Fibroblast of skin of left quadriceps (primary cell): ENCODE measurements at places on chromosomes 12 and 14.

- no peak for DNase-seq
Observed at GRCh38 chr12:104971306-104971705, 13.2 kb upstream of the SLC41A2 start.

GRCh38 chr12:12807970-12808702 lies 5.0 kb upstream of the DDX47 start:
- no peak for DNase-seq

- no peak for DNase-seq
Observed at GRCh38 chr12:22360774-22361173, 26.3 kb upstream of the ST8SIA1 start.

GRCh38 chr14:61120576-61120975 lies 139.5 kb downstream of the SLC38A6 start:
- DNase-seq, result no peak

- DNase-seq, result no peak
Observed at GRCh38 chr14:48008646-48009045, 333.2 kb upstream of the MDGA2 start.

- DNase-seq, result no peak
Observed at GRCh38 chr14:22796087-22796707, 19.0 kb downstream of the SLC7A7 start.

GRCh38 chr12:85951823-85952222 lies 77.7 kb downstream of the NTS start:
- DNase-seq, result no peak

GRCh38 chr14:88983755-88984154 lies 159.3 kb downstream of the TTC8 start:
- DNase-seq, result peak; percentile 70

GRCh38 chr12:15534322-15534721 lies 212.0 kb downstream of the PTPRO start:
- no peak for DNase-seq

- DNase-seq, result no peak
Observed at GRCh38 chr12:49462083-49462744, 76.6 kb upstream of the KCNH3 start.

GRCh38 chr14:76514213-76514998 lies 138.5 kb downstream of the ESRRB start:
- no peak for DNase-seq

DNA sequence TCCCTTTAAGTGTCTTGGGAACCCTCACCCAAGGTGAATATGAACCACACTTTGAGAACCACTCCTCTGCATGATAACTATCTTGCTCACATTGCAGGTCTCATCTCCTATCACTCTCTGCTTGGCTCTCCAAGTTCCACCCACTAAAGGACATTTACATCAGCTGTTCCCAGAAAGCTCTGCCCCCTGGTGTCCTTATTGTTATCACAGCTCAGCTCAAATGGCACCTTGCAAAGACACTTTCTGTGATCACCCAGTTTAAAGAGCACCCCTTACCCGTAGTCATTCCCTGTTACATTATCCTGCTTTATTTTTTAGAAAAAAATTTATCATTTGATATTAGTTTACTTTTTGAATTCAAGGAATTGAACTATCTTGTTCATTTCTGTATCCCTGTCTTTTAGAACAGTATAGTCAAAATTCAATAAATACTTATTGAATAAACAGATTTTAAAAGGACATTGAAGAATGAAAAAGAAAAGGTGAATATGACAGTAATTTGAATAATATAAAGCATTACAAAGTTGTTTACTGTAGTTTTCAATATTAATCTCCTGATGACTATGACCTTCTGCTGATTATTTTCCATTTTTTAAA lies 20.5 kb upstream of the GUCY2C start:
- peak; percentile 7 for DNase-seq

- DNase-seq, result no peak
Observed at GRCh38 chr12:62625228-62625627, 158.6 kb downstream of the MON2 start.

- DNase-seq, result no peak
Observed at GRCh38 chr14:29475641-29476040, 452.0 kb downstream of the PRKD1 start.

- no peak for DNase-seq
Observed at GRCh38 chr12:117865505-117865904, 103.3 kb downstream of the KSR2 start.

GRCh38 chr12:88876857-88877256 lies 296.6 kb upstream of the KITLG start:
- no peak for DNase-seq

- DNase-seq, result no peak
Observed at GRCh38 chr14:58797010-58797429, 159.3 kb downstream of the DACT1 start.

- DNase-seq, result no peak
Observed at GRCh38 chr12:62766496-62766895, 168.5 kb downstream of the PPM1H start.

DNA sequence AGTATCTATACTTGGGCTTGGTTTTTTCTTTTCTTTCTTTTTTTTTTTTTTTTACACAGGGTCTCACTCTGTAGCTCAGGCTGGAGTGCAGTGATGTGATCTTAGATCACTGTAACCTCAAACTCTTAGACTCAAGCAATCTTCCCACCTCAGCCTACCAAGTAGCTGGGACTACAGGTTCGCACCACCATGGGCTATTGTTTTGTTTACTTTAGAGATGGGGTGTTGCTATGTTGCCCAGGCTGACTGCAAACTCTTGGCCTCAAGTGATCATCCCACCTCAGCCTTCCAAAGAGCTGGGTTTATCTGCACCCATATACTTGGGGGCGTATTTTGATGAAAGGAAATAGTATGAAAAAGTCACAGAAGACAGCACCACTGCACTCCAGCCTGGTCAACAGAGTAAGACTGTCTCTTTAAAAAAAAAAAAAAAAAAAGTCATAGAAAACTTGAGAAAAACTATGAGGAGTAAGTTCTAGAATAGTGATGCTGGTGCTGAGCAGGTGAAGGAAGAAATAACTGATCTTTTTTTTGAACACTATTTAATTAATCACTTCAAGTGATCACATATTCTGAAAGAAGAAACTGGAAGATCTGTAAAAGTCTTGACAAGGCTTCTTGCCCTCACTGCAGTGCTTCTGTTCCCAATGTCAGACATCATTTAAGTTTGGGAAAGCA lies 53.8 kb upstream of the NPFF start:
- no peak for DNase-seq

DNA sequence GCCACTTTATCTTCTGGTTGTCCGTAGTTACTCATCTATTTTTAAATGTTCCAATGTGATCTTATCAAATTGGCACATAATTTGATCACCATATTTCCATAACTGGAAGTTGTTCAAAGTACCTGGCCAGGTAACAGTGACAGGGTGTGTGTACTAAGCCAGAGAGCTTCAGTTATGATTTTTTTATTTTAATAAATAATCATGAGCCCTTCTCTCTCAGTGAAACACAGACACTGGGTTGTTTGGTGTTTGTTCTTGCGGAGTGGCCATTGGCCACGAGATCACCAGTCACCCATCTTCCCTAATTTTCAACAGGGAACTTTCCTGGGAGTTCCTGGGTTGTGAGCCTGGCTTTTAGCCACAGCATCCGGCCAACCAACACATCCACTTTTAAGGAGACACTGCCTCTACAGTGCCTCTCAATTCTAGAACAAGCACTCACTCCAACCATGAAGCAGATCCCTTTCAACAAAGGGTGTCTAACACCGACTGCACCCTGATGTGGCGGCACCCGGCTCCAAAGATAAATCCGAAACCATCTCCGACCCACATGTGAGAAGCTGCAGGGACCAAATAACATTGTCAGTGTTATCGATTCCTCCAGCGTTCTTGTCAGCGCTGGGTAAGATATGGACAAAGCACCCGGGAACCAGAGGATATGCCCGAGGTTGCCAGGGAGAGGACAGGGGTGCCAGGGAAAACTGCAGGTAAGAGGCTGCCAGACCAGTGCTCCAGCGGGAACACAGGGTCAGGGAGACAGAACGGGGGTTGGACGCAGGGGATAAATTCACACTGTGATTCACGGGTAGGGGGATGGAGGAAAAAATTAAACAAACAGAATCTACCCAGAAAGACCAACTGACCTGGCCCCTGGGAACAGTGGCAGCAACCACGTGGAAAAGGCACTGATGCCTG lies 49.9 kb downstream of the FOXN3 start:
- DNase-seq, result no peak

GRCh38 chr14:55389330-55389729 lies 22.3 kb downstream of the ATG14 start:
- peak; percentile 44 for DNase-seq

DNA sequence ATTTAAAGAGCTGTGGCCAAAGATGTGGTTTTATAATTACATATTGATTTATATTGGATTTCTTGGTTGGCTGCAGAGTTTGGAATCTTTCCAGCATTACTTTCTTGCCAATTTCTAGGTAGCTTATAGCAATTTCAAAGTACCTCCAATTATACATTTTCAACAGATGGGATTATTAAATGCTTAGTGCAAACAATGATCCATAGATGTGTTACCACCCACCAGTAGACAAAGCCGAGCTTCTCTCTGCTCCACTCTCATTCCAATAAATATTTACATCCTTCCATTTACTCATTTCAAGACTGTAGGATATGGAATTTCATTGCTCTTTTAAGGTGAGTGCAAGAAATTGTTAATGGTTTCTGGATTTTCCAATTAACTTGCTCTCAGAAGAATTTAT lies 21.6 kb upstream of the TMCC3 start:
- DNase-seq, result no peak

DNA sequence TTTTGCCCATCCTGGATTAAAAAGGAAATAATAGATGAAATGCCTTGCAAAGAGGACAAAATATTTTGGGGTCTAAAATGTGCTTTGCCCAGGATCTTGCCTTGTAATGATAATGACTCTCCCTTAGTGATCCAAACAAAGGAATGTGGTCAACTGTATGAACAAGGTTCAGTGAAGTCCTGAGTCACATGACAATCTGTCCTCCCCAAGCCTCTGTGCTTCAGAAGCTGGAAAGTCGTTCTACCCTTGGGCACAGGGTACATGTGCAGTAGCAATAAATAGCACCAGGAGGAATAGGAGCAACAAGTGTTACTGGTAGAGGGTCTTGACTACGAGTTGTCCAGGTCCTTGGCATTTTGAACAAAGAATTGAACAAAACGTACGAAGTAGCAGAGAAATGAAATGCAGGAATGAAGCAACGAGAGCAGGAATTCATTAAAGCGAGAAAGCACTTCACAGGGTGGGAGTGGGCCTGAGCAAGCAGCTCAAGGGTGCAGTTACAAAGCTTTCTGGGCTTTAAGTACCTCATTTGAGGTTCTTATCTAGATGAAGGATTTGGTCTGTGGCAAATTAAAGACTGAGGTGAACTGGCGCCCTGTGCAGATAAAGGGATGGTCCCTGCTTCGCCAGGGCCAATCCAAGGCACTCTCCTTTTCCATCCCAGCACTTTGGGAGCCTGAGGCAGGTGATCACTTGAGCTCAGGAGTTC lies 65.8 kb downstream of the RESF1 start:
- DNase-seq, result no peak

- DNase-seq, result no peak
Observed at GRCh38 chr12:110498984-110499706, 2.8 kb downstream of the VPS29 start.

DNA sequence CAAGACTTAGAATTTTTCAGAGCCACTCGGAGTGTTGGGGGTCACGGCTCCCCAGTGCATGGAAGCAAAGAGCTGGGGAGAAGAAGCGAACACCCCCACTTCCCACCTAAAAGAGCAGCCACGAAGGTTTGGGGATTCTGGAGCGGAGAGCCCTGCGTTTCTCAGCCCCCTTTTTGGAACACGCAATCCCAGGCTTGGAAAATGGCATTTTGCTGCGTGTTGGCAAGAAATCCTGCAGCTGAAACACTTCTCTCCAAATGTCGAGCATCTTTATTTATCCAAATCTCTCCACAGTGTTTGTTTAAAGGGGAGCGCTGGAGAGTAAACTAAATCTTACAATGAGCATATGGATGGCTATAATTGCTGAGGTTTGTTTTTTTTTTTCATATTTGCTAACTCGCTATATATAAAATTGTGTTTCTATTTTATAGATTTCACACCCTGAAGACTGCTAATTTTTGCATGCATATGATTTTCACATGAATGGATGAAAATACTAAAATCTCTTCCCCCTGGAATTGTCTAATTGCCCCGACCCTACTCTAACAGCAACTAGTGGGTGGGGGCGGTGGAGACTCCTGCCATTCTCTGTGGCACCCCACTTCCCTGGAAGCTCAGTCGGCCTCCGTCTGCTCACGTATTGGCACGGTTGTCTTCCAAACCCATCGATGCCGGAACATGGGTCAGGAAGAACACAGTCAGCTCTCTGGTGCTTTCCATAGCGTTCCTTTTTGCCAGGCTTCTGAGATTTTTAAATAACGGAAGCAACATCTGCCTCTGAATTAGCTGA lies 120.5 kb downstream of the GCH1 start:
- DNase-seq, result no peak

DNA sequence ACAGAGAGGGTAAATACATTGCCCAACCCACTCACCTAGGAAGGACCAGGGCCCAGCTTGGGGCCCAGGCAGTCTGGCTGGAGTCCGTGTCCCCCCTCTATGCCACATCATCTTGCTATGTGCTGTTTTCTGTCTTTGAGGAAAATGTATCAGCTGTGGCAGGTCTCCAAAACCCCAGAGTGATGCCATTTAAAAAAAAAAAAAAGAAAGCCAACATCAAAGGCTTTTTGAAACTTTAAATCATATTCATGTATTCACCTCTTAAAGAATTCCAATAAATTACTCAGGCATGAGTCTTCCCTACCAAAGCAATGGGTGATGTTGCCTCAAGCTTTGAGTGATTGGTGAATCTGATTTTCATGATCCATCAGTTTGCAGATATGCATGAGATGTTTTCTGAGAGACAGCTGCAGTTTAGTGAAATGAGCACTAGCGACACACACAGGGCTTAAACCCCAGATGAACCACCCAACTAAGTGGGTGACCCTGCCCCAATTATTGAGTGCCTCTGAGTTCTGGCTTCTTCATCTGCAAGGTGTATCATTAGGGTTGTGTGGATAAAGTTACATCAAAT lies 6.1 kb downstream of the KRT81 start:
- DNase-seq, result peak; percentile 23

DNA sequence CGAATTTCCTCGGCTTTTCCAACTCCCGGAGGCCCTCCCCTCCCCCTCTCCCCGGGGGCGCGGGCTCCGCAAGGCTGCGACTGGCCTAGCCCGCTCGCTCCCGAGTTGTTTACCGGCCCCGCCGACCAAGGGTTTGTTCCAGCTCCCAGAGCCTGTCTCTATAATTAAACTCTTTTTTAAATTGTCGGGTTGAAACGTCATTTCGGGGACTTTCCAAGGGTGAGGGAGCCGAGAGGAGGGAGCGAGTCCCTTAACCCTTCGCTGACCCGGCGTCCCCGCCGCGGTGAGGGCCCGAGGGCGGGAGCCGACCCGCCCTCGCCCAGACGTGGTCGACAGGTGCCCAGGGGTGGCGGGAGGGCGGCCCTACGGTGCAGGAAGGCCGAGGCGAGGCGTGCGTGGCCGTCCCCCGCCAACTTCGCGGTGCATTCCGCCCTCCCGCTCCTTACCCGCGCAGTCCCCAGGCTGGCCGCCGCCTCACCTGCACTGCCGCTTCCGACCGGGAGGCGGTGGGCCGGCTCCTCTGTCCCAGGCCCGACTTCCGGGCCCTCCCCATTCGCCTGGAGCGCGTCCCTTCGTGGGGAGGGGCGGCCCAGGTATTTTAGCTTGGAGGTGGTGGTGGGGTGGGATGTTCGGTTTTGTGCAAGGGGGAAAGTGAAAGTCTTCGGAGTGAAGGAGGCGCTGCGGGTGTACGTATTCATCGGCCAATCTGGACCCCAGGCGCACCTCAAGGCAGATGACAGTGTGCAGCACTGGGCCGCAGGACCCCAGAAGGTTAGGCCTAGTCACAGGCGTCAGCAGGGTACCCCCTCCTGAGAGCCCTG lies 2.9 kb upstream of the ZFP36L1 start:
- DNase-seq, result no peak

GRCh38 chr14:31990926-31991572 lies 86.1 kb upstream of the ARHGAP5 start:
- DNase-seq, result peak; percentile 96
